ENCODE measurements at places on chromosomes 13 and 19. TPM values are rescaled to one million over a fixed set of nuclear protein-coding genes. Genes with fewer than 3 reads are reported as not detected.

- DNase-seq: no peak
Measured at GRCh38 chr13:40126306-40127085, 471.0 kb downstream of the COG6 start.

The BST2 gene
- 6.5 TPM for total RNA-seq

DNA sequence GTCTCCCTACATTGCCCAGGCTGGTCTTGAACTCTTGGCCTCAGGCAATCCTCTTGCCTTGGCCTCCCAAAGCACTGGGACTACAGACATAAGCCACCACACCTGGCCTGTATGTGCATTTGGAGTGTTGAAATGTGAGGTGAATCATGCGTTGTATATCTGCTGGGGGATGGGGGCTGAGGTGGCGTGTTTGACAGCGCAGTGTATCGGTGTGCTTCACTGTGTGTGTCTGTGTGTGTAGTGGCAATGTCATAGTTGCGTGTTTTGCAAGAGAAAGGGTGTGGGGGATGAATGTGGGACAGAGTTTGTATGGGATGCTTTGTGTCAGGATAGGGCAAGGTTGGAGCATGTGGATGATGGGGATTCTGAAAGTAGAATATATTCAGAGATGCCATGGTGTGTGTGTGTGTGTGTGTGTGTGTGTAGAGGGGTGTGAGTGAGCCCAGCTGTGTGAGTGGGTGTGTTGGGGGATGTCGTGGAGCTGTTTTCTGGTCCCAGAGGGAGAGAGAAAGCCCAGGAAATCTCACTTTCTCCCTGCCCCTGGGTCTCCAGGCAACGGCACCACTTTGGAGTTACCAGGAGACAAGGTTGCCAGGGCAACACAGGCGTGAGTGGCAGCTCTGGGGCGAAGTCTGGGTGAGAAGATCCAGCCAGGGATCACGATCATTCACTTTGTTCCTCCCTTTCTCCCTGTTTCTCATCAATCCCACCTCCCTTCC, 1.1 kb upstream of the SWSAP1 start:
- DNase-seq: no peak

GRCh38 chr19:10395003-10395402, 8.3 kb downstream of the CDC37 start:
- DNase-seq: no peak

The CEACAM16 gene
- not detected for total RNA-seq

DNA sequence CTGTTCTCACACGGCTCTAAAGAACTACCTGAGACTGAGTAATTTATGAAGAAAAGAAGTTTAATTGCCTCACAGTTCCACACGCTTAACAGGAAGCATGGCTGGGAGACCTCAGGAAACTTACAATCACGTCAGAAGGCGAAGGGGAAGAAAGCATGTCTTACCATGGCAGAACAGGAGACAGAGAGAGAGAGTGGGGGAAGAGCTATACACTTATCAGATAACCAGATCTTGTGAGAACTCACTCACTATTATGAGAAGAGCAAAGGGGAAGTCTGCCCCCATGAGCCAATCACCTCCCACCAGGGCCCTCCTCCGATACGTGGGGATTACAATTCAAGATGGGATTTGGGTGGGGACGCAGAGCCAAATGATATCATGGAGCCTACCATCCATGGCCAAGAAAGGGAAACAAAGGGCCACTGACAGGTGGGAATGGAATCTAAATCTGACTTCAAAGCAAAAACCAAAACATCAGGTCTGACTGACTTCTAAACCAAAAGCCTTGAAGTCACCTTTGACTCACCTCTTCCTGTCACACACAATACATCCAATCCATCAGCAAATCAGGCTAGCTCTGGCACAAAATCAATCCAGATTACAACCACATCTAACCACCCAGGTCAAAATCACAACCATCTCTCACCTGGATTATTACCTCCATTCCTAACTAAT, 189.7 kb downstream of the ENOX1 start:
- no peak for DNase-seq

The KANK3 gene
- total RNA-seq: 156 TPM

The AP2S1 gene
- 218 TPM for total RNA-seq

- no peak for DNase-seq
Measured at GRCh38 chr13:114102131-114102520, 30.3 kb downstream of the RASA3 start.

- peak; percentile 71 for DNase-seq
Measured at GRCh38 chr13:99614465-99614885, 113.2 kb downstream of the TM9SF2 start.

GRCh38 chr13:68666774-68667397, 1436.8 kb upstream of the PCDH9 start:
- no peak for DNase-seq

- peak; percentile 8 for DNase-seq
Measured at GRCh38 chr13:21402586-21403307, 56.4 kb downstream of the ZDHHC20 start.

- DNase-seq: no peak
Measured at GRCh38 chr13:73171926-73172325, 113.1 kb downstream of the KLF5 start.

GRCh38 chr19:28468701-28469459, 744.1 kb downstream of the UQCRFS1 start:
- DNase-seq: no peak

- peak; percentile 92 for DNase-seq
Measured at GRCh38 chr19:5827891-5828660, 11.4 kb downstream of the FUT6 start.

GRCh38 chr13:28584873-28585381, 74.0 kb upstream of the POMP start:
- no peak for DNase-seq

DNA sequence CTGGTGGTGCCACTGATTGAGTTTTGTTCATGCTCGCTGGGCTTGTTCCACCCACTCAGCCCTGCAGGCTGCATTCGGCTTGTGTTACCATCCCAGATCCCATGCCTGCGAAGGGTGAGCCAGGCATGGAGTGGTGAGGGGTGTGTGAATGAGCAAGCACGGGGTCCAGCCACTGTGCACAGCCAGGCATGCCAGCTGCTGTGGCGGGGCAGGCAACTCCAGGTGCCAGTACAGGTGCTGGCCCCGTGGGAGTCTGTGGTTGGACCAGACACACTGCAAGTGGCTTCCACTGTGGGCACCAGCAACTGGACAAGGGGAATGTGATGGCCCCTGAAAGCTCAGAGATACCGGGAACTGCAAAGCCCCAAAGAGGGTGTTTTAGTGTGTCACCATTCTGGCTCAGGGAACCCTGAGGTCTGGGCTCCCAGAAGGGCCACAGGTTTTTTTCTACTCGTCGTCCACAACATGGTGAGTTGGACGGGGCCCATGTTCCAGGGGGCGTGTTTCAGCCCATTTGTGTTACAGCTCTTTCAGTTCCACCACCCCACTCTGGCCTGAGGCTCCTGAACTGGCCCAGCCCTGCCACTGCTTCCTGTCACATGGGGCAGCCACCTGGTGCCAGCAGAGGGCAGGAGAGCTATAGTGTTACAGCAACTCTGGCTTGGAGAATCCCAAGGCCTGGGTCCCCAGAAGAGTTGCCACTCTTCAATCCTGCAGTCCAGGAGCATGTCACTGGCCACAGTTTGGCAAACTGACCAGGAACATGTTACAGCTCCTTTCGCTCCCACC, 217.0 kb upstream of the OBI1 start:
- no peak for DNase-seq

The CLDND2 gene
- not detected for total RNA-seq

GRCh38 chr13:101757446-101758039, 305.1 kb downstream of the ITGBL1 start:
- peak; percentile 74 for DNase-seq

The HCST gene
- total RNA-seq: not detected

The IGFL3 gene
- total RNA-seq: not detected

GRCh38 chr19:49097453-49098288, 12.4 kb downstream of the SNRNP70 start:
- peak; percentile 86 for DNase-seq

- DNase-seq: no peak
Measured at GRCh38 chr19:56597696-56598095, 2.6 kb downstream of the ZNF71 start.

The XAB2 gene
- total RNA-seq: 52.9 TPM

GRCh38 chr19:10226021-10226375, 5.1 kb downstream of the S1PR2 start:
- DNase-seq: no peak

- DNase-seq: peak; percentile 61
Measured at GRCh38 chr19:3554254-3555083, 2.9 kb downstream of the MFSD12 start.

- DNase-seq: no peak
Measured at GRCh38 chr13:45303866-45304265, 37.1 kb downstream of the TPT1 start.

DNA sequence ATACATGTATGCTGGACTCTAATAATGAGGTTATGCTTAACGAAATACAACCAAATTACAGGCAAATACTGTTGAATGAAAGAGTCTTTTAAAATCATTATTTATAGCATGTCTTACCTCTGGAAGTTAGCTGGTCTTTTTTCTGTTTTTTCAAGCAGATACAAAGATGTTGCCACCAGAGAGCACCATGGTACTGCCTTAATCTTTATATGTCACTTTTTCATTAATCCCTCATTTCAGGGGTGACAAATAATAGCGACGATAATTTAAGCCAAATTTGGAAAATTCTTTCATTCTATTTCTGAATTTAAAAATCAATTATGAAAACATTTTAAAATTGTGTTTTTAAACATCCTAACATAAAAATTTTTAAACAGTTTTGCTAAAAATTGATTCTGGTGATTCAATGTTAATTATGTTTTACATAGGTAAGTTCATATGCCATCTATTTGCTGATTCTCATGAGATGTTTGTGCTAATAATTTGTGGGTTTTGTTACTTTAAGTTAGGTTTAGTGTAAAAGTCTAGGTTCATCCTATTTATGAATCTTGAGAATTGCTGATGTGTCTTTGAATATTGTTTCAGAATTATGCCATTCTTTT, 379.3 kb upstream of the SGCG start:
- DNase-seq: no peak

- no peak for DNase-seq
Measured at GRCh38 chr13:76570510-76570971, 315.7 kb downstream of the KCTD12 start.

DNA sequence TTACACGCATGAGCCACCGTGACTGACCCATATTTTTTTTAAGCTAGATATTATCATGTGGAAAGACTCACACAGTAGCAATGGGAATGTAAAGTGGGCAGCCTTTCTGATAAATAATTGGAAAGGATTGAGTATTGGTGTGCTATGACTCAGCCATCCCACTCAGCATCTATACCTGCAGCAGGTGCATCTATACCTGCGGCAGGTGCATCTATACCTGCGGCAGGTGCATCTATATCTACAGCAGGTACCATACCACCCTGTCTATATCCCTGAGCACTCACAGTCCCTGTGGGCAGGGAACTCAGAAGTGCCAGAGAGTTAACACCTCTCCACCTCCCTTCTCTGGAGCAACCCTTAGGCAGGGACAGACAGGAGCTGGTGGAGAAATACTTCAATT, 5.2 kb upstream of the LRRC8E start:
- DNase-seq: no peak

DNA sequence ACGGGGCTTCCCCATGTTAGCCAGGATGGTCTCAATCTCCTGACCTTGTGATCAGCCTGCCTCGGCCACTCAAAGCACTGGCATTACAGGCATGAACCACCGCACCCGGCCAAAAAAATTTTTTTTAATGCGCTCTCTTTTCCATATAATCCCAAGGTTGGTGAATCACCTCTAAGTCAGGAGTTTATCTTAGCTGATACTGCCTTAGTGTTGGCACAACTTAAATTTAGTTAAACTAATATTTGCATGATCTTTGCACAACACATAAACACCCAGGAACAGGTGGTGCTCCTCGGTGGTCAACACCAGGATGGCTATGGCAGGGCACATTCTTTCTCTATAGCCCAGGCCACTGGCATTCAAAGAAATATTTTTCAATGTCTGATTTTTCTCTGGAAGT, 24.1 kb upstream of the PSG7 start:
- DNase-seq: no peak

The TEX29 gene
- 0.14 TPM for total RNA-seq

GRCh38 chr19:40797963-40798682, 868 bp upstream of the EGLN2 start:
- peak; percentile 82 for DNase-seq

- no peak for DNase-seq
Measured at GRCh38 chr19:1849886-1850398, 1.7 kb upstream of the REXO1 start.

DNA sequence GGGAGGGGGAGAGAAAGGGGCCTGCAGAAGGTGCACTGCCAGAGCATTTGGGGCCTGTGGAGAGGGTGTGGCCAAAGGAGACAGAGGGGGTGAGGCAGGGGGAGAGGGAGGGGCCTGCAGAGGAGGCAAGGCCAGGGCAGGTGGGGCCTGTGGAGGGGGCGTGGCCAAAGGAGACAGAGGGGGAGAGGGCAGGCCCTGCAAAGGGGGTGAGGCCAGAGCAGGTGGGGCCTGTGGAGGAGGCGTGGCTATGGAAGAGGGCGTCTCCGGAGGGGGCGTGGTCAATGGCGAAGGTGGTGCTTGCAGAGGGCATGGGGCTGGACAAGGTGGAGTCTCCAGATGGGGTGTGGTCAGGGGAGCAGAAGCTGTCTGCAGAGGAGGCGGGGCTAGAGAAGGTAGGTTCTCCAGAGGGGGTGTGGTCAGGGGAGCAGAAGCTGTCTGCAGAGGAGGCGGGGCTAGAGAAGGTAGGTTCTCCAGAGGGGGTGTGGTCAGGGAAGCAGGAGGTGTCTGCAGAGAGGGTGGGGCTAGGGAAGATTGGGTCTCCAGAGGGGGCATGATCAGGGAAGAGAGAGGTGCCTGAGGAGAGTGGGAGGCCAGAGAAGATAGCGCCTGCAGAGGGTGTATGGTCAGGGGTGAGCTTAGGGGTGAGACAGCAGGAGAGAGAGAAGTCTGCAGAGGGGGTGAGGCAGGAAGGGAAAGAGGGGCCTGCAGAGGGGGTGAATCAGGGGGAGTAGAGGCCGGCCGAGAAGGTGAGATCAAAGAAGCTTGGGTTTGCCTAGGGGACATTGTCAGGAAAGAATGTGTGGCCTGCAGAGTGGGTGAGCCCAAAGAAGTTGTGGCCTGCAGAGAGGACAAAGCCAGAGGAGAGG, 3.4 kb downstream of the PRR36 start:
- DNase-seq: peak; percentile 38

The APLP1 gene
- total RNA-seq: 2.5 TPM

- DNase-seq: no peak
Measured at GRCh38 chr13:46360604-46361003, 26.4 kb downstream of the RUBCNL start.

DNA sequence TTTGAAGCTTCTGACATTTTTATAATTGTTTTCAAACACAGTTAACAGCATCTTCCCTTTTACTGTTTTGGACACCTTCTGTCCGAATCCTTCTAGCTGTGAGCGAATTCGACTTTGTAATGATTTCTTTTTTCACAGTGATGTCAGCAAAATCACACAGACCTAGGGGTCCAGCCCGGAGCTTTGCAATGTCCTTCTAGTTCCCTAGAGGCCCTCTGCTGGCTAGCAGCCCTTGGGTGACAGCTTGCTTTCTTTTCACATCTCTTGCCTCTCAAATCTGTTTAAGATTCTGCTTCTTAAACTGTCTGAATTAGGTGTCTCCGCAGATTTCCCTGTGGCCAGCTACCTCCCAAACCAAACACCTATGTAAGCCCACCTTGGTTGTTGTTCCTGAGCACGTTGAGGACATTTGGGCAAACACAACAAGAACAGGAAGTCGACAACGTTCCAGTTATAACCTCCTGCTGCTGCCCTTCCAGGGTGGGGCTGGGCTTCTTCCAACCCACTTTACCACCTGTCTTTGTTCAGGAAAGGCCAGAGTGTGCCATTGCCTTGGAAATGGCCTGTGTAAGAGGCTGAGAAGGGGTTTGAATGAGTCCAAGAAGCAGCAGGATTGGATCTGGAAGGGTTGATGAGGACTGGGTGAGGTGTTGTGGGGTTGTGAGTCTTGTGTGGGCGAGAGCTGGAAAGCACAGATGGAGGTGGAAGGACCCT, 123.1 kb downstream of the ATP8A2 start:
- no peak for DNase-seq

GRCh38 chr13:61960981-61961380, 545.3 kb upstream of the PCDH20 start:
- no peak for DNase-seq

All from dermis blood vessel endothelial cell (primary cell).